ENCODE measurements at places on chromosomes 4 and X.

DNA sequence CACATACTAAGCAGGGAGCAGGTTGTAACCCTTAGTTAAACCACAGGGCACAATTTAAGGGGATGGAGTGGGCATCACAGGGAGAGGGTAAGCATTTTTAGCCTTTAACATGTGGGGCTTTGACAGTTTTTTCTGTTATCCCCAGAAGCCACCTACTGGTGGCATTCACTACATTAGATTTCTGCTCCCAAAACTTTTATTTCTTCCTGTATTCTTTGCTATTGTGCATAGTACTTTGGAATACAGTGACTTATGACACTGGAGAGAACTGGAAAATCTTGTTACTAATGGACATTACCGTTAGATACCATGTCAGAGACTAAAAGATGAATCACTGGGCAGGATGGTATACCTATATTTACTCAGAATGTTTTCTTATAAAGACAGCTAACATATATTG, 7.3 kb downstream of the TRIM75 start:
- DNase-seq = no peak

- DNase-seq = no peak
Measured at GRCh38 chr4:143311924-143312323, 24.8 kb upstream of the GAB1 start.

DNA sequence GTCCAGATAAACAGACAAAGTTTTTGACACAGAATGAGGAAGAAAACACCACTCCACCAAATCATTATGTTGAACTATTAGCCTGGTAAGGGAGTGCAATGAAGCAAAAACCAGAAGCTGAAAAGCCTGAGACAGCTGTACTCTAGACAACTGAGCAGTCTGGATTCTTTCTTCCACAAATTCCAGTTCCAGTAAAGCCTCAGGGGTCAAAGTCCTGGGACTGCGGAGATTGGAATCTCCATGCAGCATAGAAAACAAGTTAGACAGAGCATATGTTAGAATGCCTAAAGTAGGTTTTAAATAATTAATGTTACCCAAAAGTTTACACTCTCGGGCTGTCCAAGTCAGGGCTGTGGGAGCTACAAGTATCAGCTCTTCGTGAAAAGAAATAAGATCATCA, 263.2 kb downstream of the TECRL start:
- no peak for DNase-seq

DNA sequence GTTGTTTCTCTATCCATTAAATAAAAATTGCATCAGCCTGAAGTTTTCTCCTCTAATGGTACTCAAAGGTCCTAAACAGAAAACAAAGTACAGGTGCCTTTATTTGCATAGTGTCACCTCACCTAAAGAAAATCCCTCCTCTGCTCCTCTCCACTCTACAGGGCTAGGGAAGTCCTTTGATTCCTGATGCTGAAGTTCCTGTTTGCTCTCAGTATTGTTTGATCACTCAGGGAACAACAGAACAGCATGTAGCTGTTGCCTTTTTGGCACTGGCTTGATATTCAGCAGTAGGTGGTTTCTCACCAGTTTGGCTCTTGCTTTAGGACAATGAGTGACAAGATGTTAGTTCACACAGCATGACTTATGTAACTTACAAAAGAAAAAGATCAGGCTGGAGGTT, 156.2 kb upstream of the SLC7A11 start:
- DNase-seq = no peak

GRCh38 chr4:38621028-38621684, 42.8 kb upstream of the KLF3 start:
- DNase-seq = no peak

- DNase-seq = no peak
Measured at GRCh38 chr4:40621592-40622512, 7.8 kb downstream of the RBM47 start.

GRCh38 chr4:78004270-78004669, 52.9 kb upstream of the FRAS1 start:
- no peak for DNase-seq

DNA sequence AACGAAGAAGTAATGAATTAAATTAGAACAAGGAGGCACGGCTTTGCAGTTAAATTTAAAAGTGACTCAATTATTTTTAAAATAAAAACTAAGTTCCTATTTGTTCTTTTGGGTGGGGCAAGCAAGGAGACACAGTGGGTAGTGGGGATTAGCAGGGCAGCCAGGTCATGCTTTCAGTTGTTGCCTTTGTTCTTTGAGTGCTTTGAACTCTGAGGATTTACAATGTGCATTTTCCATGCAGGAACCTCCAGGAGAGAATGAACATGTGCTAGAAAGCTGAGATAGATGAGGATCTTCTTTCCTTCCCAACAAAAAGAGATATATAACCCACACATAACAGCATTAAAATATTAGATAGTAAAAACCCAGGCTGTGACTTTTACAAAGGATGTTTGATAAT, 420.4 kb upstream of the CTSO start:
- DNase-seq = no peak

DNA sequence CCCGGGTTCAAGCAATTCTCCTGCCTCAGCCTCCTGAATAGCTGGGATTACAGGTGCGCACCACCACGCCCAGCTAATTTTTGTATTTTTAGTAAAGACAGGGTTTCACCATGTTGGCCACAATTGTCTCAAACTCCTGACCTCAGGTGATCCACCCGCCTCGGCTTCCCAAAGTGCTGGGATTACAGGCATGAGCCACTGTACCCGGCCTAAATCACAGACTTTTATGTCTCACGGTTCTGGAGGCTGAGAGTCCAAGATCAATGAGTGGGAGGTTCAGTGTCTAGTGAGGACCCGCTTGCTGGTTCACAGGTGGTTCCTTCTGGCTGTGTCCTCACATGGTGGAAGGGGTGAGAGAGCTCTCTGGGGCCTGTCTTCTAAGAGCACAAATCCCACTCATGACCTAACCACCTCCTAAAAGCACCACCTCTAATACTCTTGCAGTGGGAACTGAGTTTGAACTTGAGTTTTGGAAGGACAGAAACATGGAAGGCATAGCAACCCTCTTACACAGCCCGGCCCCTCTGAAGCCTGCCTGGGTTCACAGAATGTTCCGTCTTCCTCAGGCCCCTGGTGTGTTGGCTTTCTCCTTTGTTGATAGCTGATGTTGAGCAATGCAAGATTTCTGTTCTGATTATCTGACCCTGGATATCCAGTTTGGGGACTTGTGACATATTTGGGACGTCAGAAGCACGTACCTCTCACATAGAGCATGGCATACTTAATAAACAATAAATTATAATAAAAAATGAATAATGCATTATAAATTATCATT, 1.9 kb upstream of the AKAP17A start:
- no peak for DNase-seq

GRCh38 chrX:69324851-69325250, 159.6 kb upstream of the PJA1 start:
- DNase-seq = no peak

- DNase-seq = no peak
Measured at GRCh38 chr4:69025191-69025998, 70.9 kb upstream of the UGT2B7 start.

GRCh38 chrX:119574394-119575266, at the start of gene UBE2A:
TSS of gene UBE2A (plus strand) at chrX:119574563. CDS start at chrX:119574712, 149 bp downstream.
- peak; percentile 78 for DNase-seq

DNA sequence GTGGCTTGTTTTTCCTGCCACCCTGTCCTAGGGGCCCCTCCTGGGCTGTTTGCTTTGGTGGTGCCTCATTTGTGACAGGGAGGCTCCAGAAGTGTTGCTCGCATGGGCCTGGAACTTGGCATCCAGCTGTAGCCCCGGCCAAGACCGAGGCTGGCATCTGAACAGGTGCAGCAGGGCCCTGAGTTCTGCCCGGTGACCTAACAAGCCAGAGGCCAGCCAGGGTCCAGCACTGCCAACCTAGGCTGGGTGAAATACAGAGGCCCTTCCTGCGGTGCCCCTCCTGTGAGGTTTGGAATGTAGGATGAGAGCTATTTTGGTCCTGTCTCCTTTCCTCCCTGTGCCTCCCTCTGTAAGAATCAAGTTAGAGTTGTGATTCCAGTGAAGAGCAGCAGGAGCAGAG, 58.5 kb downstream of the STARD8 start:
- DNase-seq = no peak

DNA sequence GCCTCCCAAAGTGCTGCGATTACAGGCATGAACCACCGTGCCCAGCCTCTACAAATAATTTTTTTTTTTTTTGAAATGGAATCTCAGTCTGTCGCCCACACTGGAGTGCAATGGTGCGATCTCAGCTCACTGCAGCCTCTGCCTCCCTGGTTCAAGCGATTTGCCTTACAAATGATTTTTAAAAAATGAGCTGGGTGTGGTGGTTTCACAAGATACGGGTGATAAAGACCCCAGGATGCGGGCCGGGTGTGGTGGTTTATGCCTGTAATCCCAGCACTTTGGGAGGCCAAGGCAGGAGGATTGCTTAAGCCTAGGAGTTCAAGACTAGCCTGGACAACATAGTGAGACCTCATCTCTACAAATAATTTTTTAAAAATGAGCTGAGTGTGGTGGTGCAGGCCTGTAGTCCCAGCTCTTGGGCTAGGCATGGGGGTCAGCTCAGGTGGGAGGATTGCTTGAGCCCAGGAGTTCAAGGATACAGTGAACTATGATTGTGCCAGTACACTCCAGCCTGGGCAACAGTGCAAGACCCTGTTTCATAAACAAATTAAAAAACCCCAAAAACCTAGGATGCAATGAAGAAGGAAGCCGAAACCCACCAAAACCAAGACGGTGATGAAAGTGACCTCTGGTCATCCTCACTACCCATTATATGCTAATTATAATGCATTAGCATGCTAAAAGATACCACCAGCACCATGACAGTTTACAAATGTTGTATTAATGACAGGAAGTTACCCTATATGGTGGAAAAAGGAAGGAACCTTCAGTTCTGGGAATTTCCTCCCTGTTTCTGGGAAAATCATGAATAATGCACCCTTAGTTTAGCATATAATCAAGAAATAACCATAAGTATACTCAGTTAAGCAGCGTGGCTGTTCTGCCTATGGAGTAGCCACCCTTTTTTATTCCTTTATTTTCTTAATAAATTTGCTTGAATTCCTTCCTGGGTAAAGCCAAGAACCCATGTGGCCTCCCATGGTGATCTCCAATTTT, 27.7 kb downstream of the PDGFRA start:
- no peak for DNase-seq

DNA sequence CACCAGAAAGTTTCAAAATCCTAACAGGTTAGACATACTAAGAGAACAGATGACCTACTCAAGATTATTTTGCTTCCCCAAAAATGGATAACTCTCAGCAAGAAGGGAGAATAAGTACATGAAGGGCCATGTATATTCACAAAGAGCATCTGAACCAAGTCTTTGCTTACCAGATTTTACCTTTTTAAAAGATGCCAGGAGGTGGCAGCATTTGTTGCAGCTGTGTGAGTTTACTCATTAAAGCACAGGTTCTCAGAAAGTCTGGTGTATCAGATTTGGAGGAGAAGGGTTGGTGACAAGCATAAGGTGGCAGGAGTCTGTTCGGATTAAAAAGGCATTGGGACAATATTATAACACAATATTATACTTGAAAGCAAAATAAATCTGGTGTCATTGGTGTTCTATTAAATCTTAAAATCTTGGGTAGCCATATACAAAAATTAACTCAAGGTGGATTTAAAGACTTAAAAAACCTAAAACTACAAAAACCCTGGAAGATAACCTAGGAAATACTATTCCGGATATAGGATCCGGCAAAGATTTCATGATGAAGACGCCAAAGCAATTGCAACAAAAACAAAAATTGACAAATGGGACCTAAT, 51.3 kb upstream of the NFKB1 start:
- peak; percentile 22 for DNase-seq

DNA sequence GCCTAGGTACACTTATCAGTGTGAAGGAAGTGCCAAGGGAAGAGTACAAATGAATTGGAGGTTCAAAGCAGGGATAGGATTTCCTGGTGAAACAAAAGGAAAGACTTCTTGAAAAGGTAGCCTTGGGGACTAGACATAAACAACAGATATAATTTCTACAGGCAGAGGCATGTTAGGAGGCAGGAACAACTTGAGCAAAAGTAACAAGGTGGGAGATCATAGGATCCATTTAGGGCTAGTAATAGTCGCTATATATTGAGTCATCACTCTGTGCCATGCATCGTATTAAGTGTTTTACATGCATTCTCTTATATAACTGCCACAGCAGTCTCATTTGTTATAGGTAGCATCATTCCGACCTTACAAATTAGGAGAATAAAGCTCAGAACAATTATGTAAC, 98.3 kb upstream of the EOLA2 start:
- DNase-seq = no peak

GRCh38 chr4:149709640-149710039, 106.0 kb downstream of the IQCM start:
- DNase-seq = no peak

DNA sequence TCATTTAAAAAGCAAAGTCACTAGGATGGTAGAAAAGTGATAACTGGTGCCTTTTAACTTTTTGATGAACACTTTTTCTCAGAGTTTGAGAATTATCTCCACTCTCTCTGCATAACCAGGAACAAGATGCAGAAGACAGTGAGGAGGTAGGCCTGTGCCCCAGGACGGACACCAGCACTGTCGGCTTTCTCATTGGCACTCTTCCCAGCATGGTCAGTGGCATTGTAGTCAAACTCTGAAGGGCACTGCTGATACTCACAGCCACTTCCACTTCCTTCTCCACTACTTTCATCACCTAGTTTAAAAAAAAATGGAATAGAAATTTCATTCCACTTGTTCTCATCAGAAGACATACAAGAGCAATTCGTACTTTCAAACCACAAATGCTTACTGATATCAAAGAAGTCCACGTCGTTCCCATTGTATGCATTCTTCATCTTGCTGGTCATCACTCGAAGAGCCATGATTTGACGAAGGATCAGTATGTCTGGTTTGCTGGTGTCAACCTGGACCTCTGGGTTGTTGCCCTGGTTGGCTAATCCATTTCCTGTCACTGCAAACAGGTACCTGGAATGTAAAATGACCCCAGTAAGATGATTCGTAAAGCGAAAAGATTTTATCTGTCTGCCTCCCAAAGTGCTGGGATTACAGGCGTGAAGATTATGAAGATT, 84.8 kb upstream of the TFDP3 start:
- no peak for DNase-seq

- peak; percentile 16 for DNase-seq
Measured at GRCh38 chr4:48780865-48781214, 761 bp upstream of the FRYL start.

- DNase-seq = no peak
Measured at GRCh38 chr4:101667348-101667747, 123.2 kb upstream of the BANK1 start.

- DNase-seq = no peak
Measured at GRCh38 chr4:86895692-86896488, 3.7 kb upstream of the C4orf36 start.

- DNase-seq = no peak
Measured at GRCh38 chr4:35556387-35556786, 687.9 kb downstream of the ARAP2 start.

Measured in stimulated activated CD4-positive, alpha-beta T cell treated with anti-CD3 and anti-CD28 coated beads, Interleukin-1b, Interleukin-23, amount 100 ng/mL, for 1 hour (primary cell).